ENCODE measurements at places on chromosomes 11 and 22. TPM values are rescaled to one million over a fixed set of nuclear protein-coding genes. Genes with fewer than 3 reads are reported as not detected.

SOX10 gene
- not detected for polyA plus RNA-seq

TMPRSS5 gene
- 0.28 TPM for polyA plus RNA-seq

OR5P2 gene
- polyA plus RNA-seq = not detected

CYTH4 gene
- 0.03 TPM for polyA plus RNA-seq

C2CD2L gene
- 8.6 TPM for polyA plus RNA-seq

DEPDC7 gene
- 14.2 TPM for polyA plus RNA-seq

SMIM35 gene
- not detected for polyA plus RNA-seq

APOA4 gene
- not detected for polyA plus RNA-seq

SLC6A5 gene
- not detected for polyA plus RNA-seq

TSKU gene
- polyA plus RNA-seq = 18.3 TPM

PLAAT3 gene
- polyA plus RNA-seq = 44.0 TPM

AGBL2 gene
- polyA plus RNA-seq = 5.5 TPM

TSGA10IP gene
- polyA plus RNA-seq = not detected

DNAJC4 gene
- 52.1 TPM for polyA plus RNA-seq

INS gene
- polyA plus RNA-seq = not detected

CYP2D6 gene
- 0.32 TPM for polyA plus RNA-seq

AHNAK gene
- polyA plus RNA-seq = 57.8 TPM

MALAT1 gene
- 510 TPM for polyA plus RNA-seq

EHF gene
- polyA plus RNA-seq = not detected

NXPE4 gene
- not detected for polyA plus RNA-seq

CHST1 gene
- 2.7 TPM for polyA plus RNA-seq

MGAT3 gene
- 0.16 TPM for polyA plus RNA-seq

KCNJ1 gene
- not detected for polyA plus RNA-seq

HBB gene
- not detected for polyA plus RNA-seq

APOL4 gene
- polyA plus RNA-seq = 0.21 TPM

OR2D2 gene
- polyA plus RNA-seq = not detected

MMP26 gene
- polyA plus RNA-seq = not detected

CNGA4 gene
- 0.08 TPM for polyA plus RNA-seq

IL18 gene
- polyA plus RNA-seq = 0.28 TPM

OR6T1 gene
- polyA plus RNA-seq = not detected

BIK gene
- 0.66 TPM for polyA plus RNA-seq

CEP126 gene
- 2.1 TPM for polyA plus RNA-seq

CSRP3 gene
- polyA plus RNA-seq = not detected

Data from SK-N-SH (cell line).